Femur (tissue), 1 donor: ENCODE measurements at places on chromosomes 1 and 21.
A peak's percentile ranks its signal among the peaks of the same experiment; 100 is the strongest.

DNA sequence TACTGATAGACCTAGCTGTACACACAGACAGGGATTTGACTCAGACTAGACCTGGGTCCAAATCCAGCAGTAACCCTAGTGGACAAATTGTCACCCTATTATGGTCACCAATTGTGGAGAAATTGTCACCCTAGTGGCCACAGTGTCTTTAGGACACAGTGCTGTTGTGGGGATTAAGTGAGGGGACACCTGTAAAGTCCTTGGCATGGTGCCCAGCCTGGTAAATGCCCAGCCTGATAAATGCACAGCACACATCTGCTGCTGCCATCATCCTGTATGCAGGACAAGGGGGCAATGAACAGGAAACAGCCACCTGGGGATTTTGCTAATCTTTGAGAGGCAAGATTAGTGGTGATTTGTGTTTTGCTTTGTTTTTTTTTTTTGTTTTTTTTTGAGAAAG lies 2.3 kb downstream of the TMEM61 start:
- DNase-seq = no peak

DNA sequence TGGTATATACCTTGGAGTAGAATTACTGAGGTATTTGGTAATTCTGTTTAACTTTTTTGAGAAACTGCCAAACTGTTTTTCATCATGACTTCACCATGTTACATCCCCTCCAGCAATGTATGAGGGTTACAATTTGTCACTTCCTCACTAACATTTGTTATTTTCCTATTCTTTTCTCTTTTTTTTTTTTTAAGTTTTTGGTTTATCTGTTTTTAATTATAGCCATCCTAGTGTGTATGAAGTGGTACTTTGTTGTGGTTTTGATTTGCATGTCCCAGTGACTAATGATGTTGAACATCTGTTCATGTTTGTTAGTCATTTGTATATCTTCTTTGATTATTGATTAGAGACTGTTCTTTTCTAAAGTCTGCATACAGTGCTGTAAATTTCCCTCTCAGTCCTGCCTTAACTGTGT lies 147.3 kb downstream of the HS2ST1 start:
- DNase-seq = no peak

GRCh38 chr1:241424480-241424971 lies 67.5 kb upstream of the RGS7 start:
- DNase-seq = no peak

- no peak for DNase-seq
Measured at GRCh38 chr1:94115900-94116436, 5.0 kb downstream of the ABCA4 start.

- no peak for DNase-seq
Measured at GRCh38 chr1:59289570-59289969, 7.3 kb upstream of the FGGY start.

DNA sequence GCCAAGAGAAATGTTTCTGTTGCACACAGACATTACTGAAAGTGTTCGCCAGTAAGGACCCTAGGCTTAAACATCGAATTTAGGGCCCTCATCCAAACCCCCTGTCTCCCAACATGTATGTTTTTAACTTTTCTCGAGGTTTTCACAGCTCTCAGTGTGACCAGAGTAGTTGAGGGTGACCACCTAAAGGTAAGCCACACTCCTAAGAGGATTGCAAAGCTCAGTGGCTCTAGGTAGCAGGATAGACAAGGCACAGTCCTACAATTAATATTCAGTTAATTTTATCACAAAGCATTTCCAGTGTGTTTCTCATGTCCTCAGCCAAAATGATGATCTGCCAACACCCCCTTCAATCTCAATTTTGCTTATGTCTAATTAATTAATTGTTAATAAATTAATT lies 695 bp upstream of the ALG14 start:
- no peak for DNase-seq

- no peak for DNase-seq
Measured at GRCh38 chr1:3249231-3249630, 180.2 kb downstream of the PRDM16 start.

GRCh38 chr1:226436472-226436854 lies 28.6 kb upstream of the PARP1 start:
- no peak for DNase-seq

DNA sequence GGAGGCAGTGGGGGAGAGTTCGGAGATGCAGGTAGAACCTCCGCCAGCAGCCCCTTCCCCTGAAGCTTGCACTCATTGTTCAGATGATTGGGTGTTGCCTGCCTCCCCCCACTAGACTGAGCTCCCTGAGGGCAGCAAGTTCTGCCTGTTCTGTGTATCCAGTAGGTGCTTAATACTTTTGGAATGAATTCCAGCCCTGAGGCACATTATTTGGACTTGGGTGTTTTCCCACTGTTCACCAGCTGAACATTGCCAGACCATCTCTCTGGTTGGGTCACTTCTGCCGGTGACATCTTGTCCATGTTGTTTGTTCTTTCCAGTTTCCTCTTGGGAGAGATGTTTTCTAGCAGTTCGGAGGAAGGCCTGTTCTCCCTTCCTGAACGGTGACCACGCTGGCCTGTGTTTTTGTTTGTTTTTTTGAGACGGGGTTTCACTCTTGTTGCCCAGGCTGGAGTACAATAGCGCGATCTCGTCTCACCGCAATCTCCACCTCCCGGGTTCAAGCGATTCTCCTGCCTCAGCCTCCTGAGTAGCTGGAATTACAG lies 48.7 kb downstream of the SPSB1 start:
- no peak for DNase-seq

- no peak for DNase-seq
Measured at GRCh38 chr1:234611225-234611846, 1.4 kb upstream of the IRF2BP2 start.

DNA sequence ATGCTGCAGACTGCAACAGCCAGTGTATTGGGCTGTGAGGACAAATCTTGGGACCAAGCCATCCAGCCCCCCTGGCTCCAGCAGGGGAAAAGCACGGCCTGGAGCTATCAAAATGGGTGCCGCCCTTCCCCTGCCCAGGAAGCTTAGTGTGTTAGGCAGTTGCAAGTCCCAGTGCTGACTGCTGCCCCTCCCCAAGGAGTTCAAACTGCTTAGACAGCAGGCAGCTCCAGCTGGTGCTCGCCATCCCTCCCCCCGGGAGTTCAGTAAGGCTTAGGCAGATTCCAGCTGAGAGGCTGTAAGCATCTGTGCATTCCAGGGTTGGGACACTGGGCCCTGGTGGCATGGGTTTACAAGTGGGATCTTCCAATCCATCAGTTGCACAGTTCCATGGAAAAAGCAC lies 579.6 kb upstream of the NR5A2 start:
- no peak for DNase-seq

DNA sequence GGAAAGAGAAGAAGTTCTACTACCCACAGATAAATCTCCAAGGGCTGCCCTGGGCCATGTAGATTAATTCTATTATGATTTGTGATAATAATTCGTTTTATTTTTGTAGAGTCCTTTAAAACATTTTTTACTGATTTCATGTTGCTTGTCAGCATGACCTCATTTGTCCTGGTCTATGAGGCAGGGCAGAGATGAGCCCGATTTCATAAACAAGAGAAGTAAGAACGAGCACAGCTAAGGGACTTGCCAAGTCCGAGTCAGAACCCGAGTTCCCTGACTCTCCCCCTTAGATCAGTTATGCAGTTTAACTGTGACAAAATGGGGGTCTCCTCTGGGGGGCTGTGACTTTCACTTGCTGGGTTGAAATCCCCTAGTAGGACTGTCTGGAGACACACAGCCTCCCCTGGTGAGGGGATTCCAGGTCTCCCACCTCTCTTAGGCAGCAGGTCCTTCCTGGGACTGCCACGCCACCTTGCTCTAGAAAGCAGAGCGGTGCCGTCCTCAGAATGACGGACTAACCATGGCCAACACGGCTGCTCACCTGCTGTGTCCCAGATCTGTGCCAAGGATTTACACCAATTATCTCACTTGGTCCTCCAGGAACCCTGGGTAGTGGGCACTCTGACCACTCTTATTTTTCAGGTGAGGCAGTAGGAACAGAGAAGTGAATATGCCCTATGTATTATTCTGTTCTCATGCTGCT lies 31.0 kb upstream of the SOX13 start:
- DNase-seq = no peak

GRCh38 chr1:228747301-228747935 lies 12.1 kb downstream of the RHOU start:
- DNase-seq = no peak

- DNase-seq = no peak
Measured at GRCh38 chr21:44043613-44044012, 31.5 kb downstream of the TRAPPC10 start.

- peak; percentile 95 for DNase-seq
Measured at GRCh38 chr1:23422241-23422877, 2.2 kb downstream of the TCEA3 start.

DNA sequence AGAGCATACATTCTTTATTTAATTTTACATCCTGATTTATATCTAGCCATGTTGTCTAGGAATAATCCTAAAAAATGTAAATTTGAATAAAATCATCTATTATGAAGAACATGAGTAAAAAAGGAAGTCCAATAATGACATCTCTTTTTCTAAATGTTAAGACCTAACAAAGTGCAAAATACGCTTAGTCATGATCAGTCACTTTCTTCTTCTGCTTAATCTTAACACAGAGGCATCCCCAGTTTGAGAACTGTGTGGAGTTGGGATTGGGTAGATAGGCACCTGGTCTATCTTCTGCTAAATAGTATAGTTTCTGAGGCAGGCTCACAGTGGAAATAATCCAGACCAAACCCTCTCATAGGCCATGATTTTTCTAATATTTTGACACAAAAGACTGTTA lies 311.7 kb upstream of the LRRC7 start:
- DNase-seq = no peak

GRCh38 chr1:242055749-242056320 lies 56.9 kb upstream of the MAP1LC3C start:
- DNase-seq = no peak

DNA sequence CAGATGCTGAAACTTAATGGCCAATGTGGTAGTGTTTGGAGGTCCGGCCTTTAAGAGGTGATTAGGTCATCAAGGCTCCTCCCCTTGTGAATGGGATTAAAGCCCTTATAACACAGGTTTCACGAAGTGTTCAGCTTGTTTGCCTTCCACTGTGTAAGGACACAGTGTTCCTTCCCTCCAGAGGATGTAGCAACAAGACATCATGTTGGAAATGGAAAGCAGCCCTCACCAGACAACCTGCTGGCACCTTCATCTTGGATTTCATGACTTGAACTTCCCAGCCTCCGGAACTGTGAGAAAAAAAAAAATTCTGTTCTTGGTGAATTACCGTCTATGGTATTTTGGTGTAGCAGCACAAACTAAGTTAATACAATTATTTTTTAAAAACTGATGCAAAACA lies 613.8 kb downstream of the KIF26B start:
- no peak for DNase-seq

- DNase-seq = peak; percentile 60
Measured at GRCh38 chr1:9890224-9890731, 19.8 kb downstream of the CTNNBIP1 start.

- DNase-seq = no peak
Measured at GRCh38 chr1:5968161-5968736, 24.0 kb downstream of the NPHP4 start.

- no peak for DNase-seq
Measured at GRCh38 chr1:3628445-3628844, 3.6 kb downstream of the TPRG1L start.

GRCh38 chr1:89613928-89614327 lies 19.0 kb upstream of the LRRC8C start:
- DNase-seq = no peak

- DNase-seq = no peak
Measured at GRCh38 chr1:67476906-67477305, 46.7 kb upstream of the SERBP1 start.

DNA sequence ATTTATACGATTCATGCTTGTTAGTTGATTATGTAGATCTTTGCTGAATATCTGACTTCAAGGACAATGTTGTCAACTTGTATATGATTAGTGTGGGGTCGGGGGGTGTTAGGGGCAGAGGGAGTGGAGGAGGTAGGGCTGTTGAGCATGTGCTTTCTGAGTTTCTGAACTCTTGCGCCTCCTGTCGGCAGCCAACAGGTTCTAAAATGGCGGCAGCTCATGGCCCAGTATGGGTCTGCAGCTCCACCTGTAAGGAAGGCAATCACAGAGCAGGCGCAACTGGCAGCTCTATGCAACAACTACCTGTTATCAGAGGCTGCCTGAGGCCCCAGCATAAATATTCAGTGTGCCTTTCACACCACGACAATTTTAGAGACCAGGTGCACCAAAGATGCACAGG lies 205.8 kb upstream of the PLXNA2 start:
- DNase-seq = no peak

- no peak for DNase-seq
Measured at GRCh38 chr1:14716474-14716873, 118.0 kb downstream of the KAZN start.

DNA sequence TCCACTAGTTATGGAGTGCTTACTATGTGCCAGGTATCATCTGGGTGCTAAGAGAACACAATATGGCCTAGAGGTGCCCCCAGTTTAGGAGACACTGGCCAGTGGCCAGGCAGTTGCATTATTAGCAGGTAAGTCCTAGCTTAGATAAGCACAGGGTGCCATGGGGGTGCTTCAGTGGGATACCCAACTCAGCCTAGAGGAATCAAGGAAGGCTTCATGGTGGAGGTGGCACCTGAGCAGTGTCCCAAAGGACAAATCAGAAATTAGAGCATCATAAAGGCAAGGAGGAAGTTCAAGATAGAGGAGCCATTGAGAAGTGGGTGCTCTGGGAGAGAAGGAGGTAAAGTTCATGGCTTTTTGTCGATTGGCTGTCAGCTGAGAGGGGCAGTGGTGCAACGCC lies 31.9 kb upstream of the PKP1 start:
- DNase-seq = no peak

GRCh38 chr1:54784066-54784465 lies 17.1 kb downstream of the TTC22 start:
- DNase-seq = no peak

DNA sequence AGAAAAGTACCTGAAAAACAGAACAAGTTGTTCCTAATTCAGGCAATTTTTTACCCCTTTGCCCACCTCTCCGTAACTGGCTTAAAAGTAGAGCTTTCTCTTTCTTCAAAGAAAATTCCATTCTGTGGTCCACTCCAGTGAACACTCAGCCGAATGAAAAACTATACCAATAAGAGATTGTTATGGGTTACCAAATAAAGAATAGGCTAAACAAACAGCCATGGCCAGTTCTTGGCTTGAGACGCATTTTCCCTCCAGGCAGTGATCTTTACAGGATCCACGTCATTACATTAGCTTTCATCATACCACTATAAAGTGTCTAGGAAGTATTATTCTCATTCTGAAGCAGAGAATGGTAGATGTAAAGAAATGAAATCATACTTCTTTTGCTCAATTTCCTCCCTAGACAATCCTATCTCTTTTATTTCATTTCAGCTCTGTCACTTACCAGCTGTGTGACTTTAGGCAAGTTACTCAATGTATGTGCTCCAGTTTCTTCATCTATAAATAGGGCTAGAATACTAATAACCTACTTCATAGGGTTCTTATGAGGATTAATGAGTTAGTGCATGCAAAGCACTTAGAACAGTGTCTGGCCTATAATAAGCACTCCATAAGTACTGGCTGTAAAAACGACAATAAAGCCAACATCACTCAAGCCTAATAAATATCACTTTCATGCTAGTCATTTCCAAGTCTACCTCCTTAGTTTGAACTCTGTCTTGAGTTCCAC lies 26.5 kb upstream of the TRIM45 start:
- DNase-seq = no peak
